AML-193 (cell line): ENCODE measurements at places on chromosomes 6 and 20.

DNA sequence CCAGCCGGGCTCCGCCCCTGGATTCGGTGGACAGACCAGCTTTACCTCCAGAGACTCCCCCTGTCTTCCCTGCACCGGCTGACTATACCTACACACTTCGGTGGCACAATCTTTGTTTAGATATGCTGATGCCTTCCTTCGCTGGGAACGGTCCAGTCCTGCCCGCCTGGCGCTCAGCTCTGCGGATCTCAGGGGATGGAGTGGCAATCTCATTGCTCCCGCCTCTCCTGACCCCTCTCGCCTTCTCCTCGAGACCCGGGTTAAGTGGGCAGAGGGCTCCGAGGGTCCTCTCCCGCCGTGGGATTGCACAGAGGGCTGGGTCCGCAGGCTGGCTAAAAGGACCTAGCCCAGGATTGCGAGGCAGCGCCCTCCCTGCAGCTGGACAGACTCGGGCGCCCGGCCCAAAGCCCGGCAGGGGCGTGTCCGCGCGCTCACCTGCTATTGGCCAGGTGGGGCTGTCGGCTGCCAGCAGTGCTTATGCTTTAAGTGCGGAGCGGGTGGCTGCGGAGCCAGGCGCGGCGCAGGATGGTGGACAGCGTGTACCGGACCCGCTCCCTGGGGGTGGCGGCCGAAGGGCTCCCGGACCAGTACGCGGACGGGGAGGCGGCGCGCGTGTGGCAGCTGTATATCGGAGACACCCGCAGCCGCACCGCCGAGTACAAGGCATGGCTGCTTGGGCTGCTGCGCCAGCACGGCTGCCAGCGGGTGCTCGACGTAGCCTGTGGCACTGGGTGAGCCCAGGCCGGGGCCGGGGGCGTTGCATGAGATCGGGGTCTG, at the start of gene GNMT:
Gene GNMT (plus strand): TSS at position 512 of the 777 bp plus-strand sequence. CDS start 14 bp downstream, at position 526.
- no peak for DNase-seq

DNA sequence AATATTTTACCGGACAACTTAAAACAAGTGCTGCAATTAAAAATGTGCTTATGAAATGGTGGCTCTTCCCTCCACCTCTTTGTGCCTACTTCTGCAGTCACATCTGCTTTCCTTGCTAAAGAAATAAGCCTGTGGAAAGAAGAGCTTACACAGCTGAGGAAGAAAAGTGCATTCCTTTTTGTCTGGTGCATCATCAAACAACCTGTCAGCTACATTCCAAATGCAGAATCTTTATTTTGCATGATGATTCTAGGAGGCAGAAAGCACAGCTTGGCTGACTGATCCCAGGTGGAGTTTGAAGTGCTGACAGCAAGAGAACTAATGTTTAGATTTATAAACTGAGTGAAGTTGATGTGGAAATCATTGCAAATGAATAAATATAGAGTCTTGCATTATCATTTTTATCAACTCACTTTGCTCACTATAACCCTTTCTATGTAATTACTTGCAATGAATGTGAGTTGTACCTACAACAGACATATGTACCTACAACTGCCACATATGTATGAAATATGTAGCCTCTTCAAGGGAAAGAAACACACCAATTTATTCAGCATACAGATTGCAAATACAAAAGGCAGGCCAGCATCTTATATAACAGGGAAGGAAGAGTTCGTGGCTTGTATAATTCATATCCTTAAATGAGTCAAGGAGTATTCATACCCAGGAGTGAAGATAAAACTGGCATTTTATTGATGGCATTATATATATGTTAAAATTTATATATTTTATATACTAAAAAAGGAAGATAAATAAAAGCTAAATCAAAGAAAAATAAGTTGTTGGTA, 223.4 kb upstream of the MCHR2 start:
- DNase-seq, result no peak

- DNase-seq, result no peak
These were observed 13.5 kb downstream of the ZC2HC1B start for GRCh38 chr6:143877584-143878271.

GRCh38 chr20:19095762-19096161, 116.7 kb upstream of the SLC24A3 start:
- DNase-seq, result no peak

- DNase-seq, result no peak
These were observed 574 bp downstream of the ARHGAP40 start for GRCh38 chr20:38602185-38602581.

DNA sequence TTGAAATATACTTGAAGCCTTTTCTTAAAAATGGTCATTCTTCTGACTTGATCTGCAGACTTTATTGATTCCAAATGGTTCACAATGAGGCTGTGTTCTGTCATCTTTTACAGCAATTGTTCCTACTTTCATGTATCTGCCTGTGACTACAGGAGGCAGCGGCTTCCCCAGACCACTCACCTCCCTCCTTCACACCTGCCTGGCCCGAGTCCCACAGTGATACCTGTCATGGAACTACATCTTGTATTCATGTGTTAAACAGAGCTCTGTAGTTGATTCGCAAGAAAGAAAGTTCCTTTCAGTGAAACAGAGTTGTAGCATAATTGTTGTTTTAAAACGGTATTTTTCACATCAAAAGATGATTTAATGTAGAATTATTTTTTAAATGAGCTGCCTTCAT, 673.5 kb upstream of the AGPAT4 start:
- DNase-seq, result no peak

DNA sequence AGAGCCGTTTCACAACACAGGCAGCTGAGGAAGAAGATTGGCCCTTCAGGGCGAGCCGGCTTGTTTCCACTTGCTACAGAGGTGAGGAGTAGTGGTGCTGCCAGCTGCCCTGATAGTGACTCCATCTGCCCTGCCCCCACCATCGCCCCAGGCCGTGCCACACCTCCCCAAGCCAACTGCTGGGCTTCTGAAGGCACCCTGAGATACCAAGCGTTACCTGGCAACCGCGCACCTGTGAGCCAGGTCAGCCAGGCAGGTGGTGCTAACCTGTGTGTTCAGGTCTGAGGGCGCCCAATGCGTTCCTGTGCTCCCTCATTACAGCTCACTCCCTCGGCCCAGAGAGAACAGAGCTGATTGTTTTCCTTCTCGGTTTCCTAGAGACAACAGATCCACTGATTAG, 299.1 kb upstream of the ID4 start:
- no peak for DNase-seq

GRCh38 chr6:33672808-33673207, 38.7 kb downstream of the UQCC2 start:
- no peak for DNase-seq

DNA sequence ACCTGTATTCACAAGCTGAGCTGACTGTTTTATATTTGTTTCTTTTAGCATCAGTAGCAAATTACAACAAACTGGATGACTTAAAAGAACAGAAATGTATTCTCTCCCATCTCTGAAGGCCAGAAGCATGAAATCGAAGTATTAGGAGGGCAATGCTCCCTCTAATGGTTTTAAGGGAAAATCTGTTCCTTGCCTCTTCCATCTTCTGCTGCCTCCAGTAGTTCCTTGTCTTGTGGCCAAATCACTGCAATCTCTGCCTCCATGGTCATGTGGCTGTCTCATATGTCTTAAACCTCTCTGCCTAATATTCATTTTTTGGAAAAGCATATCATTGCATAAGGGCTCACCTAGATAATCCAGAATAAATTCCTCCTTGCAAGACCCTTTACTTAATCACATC, 25.2 kb upstream of the ASCC3 start:
- no peak for DNase-seq

- no peak for DNase-seq
These were observed 49.4 kb downstream of the KAT14 start for GRCh38 chr20:18187020-18187419.

DNA sequence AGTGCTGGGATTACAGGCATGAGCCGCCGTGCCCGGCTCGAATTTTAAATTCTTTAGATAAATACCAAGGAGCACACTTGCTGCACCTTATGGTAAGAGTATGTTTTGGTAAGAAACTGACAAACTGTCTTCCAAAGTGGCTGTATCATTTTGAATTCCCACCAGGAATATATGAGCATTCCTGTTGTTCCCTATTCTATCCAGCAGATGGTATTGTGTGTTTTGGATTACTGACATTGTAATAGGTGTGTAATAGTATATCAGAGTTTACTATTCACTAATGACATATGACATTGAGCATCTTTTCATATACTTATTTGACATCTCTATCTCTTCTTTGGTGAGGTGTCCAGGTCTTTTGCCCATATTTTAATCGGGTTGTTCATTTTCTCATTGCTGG, 40.5 kb downstream of the TGM6 start:
- no peak for DNase-seq

- DNase-seq, result no peak
These were observed 554.5 kb upstream of the MAP3K7 start for GRCh38 chr6:91141346-91141745.

GRCh38 chr6:17589406-17590096, 10.6 kb upstream of the FAM8A1 start:
- no peak for DNase-seq

GRCh38 chr20:53550280-53551187, 43.1 kb downstream of the ZNF217 start:
- peak; percentile 57 for DNase-seq

GRCh38 chr6:95087394-95088097, 489.8 kb upstream of the MANEA start:
- no peak for DNase-seq

- no peak for DNase-seq
These were observed 618.7 kb downstream of the PKHD1 start for GRCh38 chr6:51468704-51469103.

GRCh38 chr6:151585741-151586140, 91.9 kb downstream of the CCDC170 start:
- no peak for DNase-seq
